ENCODE measurements at places on chromosomes 13 and 19.

- DNase-seq, result no peak
Observed at GRCh38 chr13:51551416-51551815, 32.8 kb upstream of the WDFY2 start.

DNA sequence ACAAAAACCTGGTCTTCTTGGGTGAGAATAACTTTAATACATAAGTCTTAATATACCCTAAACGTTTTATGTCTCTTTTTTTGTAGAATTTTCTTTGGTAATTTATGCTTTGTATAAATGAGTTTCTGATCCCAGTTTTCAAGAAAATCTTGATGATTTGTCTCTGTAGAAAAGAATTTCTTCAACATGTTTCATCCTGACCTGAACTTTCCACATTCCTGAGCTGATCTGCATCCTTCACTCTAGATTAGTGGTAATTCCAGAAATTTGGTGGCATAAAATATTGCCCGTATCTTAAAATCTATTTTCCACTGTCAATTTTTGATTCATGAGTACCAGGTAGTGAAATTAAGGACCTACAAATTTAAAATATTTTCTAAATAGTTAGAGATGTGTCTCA, 16.3 kb downstream of the ZNF714 start:
- no peak for DNase-seq

- no peak for DNase-seq
Observed at GRCh38 chr13:100707818-100708740, 33.5 kb upstream of the TMTC4 start.

- no peak for DNase-seq
Observed at GRCh38 chr13:43263047-43263446, 239.7 kb downstream of the DNAJC15 start.
